ENCODE measurements at places on chromosomes 1 and 21.

DNA sequence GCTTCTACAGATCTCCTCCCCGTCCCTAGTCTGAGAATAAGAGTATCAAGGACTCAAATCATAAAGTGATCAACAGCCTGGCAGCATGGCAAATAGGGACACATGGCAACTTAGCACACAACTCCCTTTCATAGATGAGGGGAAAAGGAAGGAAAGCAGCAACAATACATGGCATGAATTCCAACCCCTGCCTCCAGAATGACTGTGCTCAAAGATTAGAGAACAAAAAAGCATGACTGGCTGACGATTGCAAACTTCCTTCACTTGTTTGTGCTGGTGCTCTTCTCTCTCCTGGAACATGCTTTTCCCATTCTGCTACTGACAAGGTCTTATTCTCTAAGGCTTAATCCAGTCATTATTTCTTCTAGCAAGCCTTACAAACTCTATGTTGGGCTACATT, 11.5 kb downstream of the KTI12 start:
- DNase-seq: no peak

DNA sequence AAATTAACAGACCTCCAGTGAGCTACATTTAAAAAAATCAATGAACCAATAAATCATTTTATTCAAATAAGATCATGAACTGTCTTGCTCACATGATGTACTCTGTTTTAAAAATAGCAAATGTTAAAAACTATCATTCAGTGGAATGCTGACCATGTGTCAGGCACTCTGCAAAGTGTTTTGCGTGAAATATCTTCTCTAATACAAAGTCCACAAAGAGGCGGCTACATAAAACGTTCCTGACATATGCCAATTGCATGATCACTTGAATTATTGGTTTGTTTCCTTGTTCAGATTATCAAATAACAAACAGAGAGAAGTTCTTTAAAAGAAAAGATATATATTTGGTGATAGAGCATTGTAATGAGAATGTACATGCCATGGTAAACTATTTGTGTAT, 10.7 kb downstream of the FMO2 start:
- DNase-seq: no peak

DNA sequence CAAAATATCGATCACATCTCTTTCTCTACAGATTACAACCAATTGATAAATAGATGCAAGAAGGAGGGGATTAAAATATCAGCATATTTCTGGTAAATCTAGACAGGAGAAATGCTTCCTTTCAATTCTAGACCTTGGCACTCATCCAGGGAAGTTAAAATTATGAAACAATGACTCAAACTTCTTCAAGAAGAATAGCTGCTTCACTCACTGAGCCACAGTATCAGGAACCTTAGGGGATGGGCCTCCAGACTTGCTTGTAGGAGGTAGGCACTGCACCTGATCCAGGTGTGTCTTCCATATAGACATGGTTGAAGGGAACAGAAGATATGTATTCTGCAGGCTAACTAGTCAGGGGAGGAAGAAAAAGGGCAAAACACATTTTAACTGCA, 9.8 kb downstream of the SLAMF7 start:
- DNase-seq: no peak

GRCh38 chr1:25996966-25997827, 666 bp downstream of the PAFAH2 start:
- no peak for DNase-seq

- DNase-seq: no peak
Observed at GRCh38 chr21:45109831-45110492, 35.6 kb downstream of the ADARB1 start.

GRCh38 chr1:61079898-61080336, 2.4 kb upstream of the NFIA start:
- no peak for DNase-seq

DNA sequence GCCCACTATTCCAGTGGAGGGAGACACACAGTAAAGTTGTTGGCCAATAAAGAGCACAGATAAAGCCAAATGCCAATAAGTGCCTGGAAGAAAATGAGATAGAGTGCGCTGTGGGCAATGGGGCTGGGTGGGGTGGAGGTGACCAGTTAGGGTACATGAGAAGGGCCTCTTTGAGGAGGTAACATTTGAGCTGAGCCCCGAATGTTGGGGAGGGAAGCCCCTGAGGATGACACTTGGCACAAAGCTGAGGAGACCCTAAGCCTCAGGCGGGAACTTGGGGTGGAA, 979 bp downstream of the S100A9 start:
- no peak for DNase-seq

DNA sequence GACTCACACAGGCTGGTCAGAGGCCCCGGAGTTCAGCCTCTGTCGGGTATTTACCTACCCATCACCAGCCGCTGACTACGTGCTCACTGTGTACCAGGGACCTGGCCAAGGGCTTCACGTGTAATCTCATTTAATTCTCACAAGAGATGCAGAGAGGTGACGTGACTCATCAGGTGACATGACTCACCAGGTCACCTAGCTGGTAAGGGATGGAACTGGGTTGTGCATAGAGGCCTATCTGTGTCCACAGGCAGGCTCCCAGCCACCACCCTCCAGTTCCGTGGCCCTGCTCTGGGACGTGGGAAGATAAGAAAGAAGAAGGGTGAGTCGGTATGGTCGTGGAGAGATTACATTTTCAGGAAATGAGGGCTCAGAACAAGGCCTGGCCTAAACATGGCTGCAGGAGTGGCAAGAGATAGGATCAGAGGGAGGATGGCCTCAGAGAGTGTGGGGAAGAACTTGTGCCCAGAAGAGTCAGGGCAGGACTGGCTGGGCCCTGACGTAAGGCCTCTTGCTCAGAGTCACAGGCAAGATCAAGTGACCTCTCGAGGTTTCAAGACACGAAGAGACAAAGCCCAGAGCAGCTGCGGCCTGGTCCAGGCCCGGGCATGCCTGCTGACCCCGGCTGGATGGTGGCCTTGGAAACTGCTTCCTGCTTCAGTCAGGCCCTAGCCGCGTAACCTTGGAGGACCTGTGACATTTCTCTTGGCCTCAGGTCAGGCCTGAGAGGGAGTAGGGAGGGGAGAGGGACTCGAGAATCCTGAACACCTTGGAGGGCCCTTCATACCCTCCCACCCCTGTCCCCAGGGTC, 52.7 kb upstream of the WASF2 start:
- DNase-seq: no peak

DNA sequence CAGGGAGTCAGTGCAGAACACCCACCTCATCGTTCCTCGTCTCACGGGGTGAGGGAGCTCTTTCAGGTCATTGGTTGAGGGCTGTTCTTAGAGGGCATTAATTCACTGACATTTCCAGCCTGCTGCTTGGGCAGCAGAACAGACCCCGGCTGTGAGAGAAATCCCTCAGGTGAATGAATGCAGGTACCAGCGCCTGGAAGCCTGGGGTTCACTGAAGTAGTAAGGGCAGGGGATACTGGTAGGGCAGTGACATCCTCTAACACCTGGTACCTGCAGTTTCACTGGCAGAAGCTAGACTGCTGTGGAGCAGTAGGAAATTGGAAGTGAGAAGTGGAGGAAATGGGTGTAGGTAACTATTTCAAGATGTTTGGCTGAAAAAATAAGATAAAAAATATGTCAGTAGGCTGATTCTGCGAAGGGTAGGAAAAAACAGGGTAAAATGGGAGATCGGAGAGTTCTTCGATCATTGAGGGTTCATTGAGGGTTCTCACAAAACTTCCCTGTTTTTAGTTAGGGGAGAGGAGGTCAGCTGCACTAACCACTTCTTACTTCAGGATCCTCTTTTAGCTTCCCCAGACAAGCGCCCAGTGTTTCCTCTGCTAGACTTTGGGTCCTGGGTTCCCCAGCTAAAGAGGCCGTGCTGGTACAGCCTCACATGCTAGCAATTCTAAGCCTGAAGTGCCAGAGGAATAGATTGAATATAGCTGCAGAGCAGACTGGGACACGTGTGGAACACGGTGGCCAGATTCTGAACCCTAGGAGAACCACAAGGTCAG, 55.2 kb downstream of the RNF220 start:
- DNase-seq: no peak

DNA sequence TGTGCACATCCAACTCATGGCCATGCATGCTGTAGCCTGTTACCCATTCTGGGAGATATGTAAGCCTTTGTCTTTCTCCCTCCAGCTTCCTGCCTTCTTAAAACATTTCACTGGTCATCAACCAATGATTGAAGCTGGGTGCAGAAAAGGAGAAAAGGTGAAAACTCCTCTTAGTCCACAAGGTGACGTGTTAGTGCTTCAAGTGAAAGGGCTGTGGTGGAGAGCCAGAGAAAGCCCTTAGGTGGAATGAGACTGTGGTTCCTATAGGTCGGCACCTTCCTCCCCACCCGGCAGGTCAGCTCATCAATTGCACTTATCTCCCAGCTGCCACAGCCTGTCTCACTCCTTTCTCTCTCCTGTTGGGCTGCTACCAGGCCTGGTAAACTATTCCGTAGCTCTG, 30.4 kb downstream of the ERG start:
- no peak for DNase-seq

DNA sequence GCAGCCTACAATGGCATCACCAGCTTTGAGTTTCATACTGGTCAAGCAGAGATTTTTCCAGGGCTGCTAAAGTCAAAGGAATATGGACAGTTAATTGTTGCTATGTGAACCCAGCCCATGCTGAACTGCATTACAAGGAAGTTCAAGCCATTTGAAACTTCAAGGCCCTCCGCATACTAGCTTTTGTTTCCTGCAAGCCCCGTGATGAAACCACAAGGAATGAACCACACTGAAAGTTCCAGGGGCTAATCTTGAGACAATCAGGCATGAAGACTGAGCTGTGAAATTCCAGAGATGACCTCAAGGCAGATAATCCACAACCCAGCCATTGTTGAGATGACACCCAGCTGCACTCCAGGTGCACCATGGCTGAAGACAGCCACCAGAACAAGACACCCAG, 180.8 kb downstream of the C1orf21 start:
- DNase-seq: no peak

Measured in NCI-H1436 treated with DMSO at 0.1 percent for 48 hours (cell line).